CD8-positive, alpha-beta memory T cell (primary cell): ENCODE measurements at places on chromosomes 1 and 21. TPM values are rescaled to one million over a fixed set of nuclear protein-coding genes. Genes with fewer than 3 reads are reported as not detected.

DNA sequence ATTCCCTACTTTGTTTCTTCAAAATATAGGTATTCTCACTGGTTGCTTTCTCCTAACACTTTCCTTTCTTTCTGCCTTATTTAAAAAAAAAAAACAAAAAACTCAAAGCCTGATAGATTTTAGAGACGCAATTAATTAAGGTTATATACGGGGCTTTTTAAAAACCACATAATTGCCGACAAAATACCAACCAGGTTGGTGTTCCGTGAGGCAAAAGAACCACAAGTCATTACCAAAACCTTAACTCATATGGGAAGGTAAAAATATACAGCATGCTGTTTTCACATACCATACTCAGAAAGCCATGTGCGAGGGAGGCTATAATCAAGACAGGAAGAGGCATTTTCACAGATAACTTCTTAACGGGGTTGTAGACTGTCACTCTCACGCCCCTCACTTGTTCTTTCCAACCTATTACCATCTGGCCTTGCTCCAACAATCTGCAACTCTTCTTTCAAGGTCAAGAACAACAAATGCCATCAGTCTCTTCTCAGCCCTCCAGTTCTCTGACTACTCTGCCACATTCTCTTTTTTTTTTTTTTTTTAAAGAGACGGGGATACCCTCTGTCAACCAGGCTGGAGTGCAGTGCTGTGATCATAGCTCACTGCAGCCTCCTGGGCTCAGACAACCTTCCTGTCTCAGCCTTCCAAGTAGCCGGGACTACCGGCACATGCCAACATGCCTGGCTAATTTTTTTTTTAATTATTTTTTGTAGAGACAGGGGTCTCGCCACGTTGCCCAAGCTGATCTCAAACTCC is 102.6 kb downstream of the APP start:
- H3K27me3 ChIP-seq = no peaks in the 10 kb centered on the region
- DNase-seq = no peak
- H3K4me3 ChIP-seq = no peak overlapping the region

The S100A5 gene
- polyA plus RNA-seq = 1.6 TPM

DNA sequence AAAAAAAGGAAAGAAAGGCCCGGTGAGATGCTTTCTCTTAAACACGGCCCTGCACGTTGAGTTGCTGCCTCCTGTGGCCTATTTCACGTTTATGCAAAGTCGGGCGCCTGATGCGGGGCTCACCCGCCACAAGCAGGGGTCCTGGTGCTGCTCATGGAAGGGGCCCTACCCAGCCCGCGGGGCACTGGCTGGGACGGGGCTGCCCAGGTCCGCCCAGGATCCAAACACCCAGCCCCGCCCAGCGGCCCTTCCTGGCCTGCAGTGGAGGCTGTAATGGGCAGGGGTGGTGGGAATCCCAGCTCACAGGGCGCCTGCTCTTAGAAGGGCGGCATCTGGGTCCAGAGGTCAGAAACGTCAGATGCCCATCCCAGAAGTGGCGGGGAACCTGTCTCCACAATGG is 1.6 kb downstream of the COL6A2 start:
- no peaks in the 10 kb centered on the region for H3K4me1 ChIP-seq
- H3K4me3 ChIP-seq = no peak overlapping the region
- H3K27ac ChIP-seq = no peak overlapping the region
- no peaks in the 10 kb centered on the region for H3K36me3 ChIP-seq
- no peaks in the 10 kb centered on the region for H3K27me3 ChIP-seq

The DAB1 gene
- 1.7 TPM for polyA plus RNA-seq

DNA sequence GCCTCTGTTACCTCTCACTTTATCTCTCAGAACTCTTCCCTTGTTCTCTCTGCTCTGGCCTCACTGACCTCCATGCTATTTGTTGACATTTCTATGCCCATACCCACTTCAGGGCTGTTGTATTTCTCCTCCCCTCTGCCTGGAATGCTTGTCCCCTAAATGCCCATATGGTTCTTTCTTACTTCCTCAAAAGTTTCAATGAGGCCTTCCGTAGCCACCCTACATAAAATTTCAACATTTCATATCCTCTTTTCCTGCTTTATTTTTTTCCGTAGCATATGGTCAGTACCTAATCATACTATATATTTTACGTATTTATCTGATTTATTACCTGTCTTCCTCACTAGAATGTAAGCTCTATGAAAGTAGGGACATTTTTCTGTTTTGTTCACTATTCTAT is 47.1 kb upstream of the ZYG11A start:
- no peaks in the 10 kb centered on the region for H3K4me1 ChIP-seq
- H3K27me3 ChIP-seq = no peaks in the 10 kb centered on the region
- no peak overlapping the region for H3K4me3 ChIP-seq
- H3K27ac ChIP-seq = no peak overlapping the region
- DNase-seq = no peak

The PRKAA2 gene
- not detected for polyA plus RNA-seq

- H3K4me1 ChIP-seq = no peaks in the 10 kb centered on the region
- no peak overlapping the region for H3K4me3 ChIP-seq
- no peak overlapping the region for H3K27ac ChIP-seq
- no peak for DNase-seq
- H3K36me3 ChIP-seq = no peaks in the 10 kb centered on the region
- no peaks in the 10 kb centered on the region for H3K27me3 ChIP-seq
Measured at GRCh38 chr21:25885405-25885804, 150.6 kb downstream of the GABPA start.

The FBLIM1 gene
- polyA plus RNA-seq = not detected

GRCh38 chr21:14620152-14620551 is 74.0 kb upstream of the SAMSN1 start:
- no peak overlapping the region for H3K4me3 ChIP-seq
- no peak for DNase-seq
- no peaks in the 10 kb centered on the region for H3K36me3 ChIP-seq
- H3K27ac ChIP-seq = no peak overlapping the region

DNA sequence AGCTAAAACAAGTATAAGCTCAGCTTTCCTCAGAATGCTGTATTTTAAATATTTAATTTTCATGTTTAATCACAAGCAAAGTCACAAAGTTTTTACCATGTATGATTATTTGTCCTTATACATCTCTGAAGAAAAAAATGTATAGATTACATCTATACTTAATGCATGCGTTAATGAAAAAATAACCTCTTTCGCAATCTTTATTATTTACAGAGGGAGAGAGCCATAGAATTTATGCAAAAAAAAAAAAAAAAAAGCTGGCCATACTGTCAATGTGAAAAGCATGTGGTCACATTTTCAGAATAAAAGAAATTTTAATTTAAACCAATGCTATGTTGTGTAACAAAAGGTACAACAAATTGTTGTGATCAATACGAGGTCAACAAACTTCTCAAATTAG is 148.2 kb downstream of the AKT3 start:
- no peak for DNase-seq
- H3K4me3 ChIP-seq = no peak overlapping the region
- no peak overlapping the region for H3K27ac ChIP-seq
- H3K36me3 ChIP-seq = no peaks in the 10 kb centered on the region

The CLCA2 gene
- polyA plus RNA-seq = not detected

DNA sequence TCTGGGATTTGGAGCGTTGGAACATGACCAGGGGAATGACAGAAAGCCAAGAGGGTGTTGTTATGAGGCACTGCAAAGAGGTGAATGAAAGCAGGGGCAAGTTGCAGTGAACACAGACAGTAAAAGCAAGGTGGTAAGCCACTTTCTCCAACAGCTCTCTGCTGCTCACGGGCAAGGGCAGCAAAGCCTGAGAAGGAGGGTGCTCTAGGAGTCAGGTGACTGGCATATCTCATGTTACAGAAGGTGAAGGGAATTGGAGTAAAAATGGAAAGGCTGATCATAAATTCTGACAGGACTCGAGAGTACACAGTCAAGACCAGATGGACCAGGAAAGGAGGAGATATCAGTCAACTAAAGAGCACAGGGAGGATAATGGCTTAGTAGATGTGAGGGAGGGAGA is 14.5 kb downstream of the VAV3 start:
- H3K4me3 ChIP-seq = no peak overlapping the region
- H3K4me1 ChIP-seq = peaks cover 11% of the 10 kb centered on the region
- H3K36me3 ChIP-seq = no peaks in the 10 kb centered on the region
- H3K27ac ChIP-seq = no peak overlapping the region
- no peaks in the 10 kb centered on the region for H3K27me3 ChIP-seq

- H3K4me1 ChIP-seq = peaks cover 52% of the 10 kb centered on the region
- peak overlapping the region; percentile 71 for H3K27ac ChIP-seq
- H3K4me3 ChIP-seq = peak overlapping the region; percentile 35
- no peak for DNase-seq
- no peaks in the 10 kb centered on the region for H3K36me3 ChIP-seq
- H3K27me3 ChIP-seq = no peaks in the 10 kb centered on the region
Measured at GRCh38 chr1:112704391-112704933, 2.5 kb downstream of the RHOC start.

DNA sequence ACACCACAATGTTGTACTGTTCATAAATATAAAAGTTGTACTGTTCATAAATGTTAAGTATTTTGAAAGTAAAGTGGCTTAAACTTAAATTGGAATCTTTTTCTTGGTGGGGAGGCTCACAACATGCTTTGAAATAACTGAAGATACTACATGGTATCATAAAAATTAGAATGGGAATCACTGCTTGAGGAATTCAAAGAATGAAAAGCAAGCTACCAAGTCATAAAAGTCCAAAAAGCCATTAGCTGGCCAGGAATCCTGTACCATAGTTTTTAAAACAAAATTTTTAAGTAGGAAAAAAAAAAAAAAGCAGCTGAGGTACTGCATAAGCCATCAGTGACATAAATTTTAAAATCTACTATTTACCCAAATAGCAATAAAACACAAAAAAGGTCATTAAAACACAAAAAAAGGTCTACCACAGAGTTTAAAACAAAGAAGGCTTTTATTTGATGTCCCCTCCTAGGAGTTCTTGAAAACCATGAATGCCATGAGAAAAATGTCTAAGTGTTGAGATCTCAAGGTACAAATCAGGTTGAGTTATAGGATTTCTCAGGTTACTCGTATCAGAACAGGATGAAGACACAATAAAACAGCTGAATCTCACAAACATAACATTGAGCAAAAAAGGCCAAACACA is 8.6 kb downstream of the ZZZ3 start:
- no peak for DNase-seq
- no peak overlapping the region for H3K27ac ChIP-seq
- no peak overlapping the region for H3K4me3 ChIP-seq
- H3K36me3 ChIP-seq = no peaks in the 10 kb centered on the region
- no peaks in the 10 kb centered on the region for H3K27me3 ChIP-seq

The ITSN1 gene
- polyA plus RNA-seq = 2.7 TPM

The ECE1 gene
- polyA plus RNA-seq = 41.5 TPM

GRCh38 chr1:198529414-198529813 is 11.1 kb downstream of the ATP6V1G3 start:
- H3K27me3 ChIP-seq = no peaks in the 10 kb centered on the region
- H3K36me3 ChIP-seq = no peaks in the 10 kb centered on the region
- peaks cover 58% of the 10 kb centered on the region for H3K4me1 ChIP-seq
- DNase-seq = no peak
- H3K27ac ChIP-seq = no peak overlapping the region
- no peak overlapping the region for H3K4me3 ChIP-seq
